NCI-H82 (cell line): ENCODE measurements at places on chromosomes 7 and 10.

DNA sequence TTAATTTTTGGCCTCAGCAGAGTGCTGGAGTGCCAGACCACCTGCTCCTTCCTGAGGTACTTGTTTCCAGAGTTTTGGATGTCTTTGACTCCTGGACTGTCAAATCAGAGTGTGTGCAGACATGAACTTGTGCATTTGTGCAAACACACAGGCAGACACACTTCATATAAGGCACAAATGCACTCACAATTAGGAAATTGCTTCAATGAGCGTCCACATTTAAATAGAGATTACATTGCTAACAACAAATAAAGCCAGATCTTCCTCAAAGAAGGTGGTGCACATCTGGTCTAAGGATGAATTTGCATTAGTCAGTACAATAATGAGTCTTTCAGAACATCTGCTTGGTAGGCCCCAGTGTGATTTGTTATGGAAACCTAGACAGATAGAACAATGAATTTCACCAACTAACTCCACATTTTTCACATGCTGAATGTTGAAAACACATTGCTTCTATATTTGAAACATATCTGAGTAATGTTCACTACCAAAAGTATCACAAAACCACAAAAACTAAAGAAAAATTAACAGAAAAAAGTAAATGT is 266.7 kb upstream of the INHBA start:
- DNase-seq = no peak

- no peak for DNase-seq
Measured at GRCh38 chr7:6026820-6027311, 4.3 kb upstream of the ANKRD61 start.

GRCh38 chr10:64762861-64763260 is 1241.7 kb downstream of the REEP3 start:
- no peak for DNase-seq

- no peak for DNase-seq
Measured at GRCh38 chr7:55158541-55159382, 139.9 kb downstream of the EGFR start.

DNA sequence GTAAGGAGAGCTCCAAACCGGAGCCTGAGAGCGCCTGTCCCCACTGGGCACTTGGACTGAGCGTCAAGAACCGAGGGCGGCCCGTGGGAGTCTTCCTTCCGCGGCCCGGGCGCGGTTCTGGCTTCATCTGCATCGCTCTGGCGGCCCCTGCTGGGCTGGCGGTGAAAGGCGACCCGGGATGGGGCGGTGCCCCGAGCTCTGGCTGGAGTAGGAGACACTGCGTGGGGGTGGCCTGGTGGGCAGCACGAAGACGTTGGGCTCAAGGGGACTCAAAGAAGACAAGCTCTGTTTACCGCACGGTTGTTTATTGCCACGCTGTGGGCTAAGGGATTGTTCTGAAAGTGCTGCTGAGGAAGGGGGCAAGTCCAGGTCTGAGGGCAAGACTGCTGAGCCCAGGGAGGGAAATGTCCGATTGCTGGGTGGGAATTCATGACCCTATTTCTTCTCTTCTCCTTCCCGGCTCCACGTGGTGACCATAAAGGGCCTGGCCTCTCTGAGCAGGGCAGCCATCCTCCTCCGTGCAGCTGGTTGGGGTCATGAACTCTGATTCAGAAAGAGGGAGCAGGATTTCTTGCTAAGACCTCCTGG is 29.8 kb downstream of the PLAU start:
- DNase-seq = peak; percentile 49

- DNase-seq = no peak
Measured at GRCh38 chr10:21402606-21403083, 122.8 kb downstream of the SKIDA1 start.

DNA sequence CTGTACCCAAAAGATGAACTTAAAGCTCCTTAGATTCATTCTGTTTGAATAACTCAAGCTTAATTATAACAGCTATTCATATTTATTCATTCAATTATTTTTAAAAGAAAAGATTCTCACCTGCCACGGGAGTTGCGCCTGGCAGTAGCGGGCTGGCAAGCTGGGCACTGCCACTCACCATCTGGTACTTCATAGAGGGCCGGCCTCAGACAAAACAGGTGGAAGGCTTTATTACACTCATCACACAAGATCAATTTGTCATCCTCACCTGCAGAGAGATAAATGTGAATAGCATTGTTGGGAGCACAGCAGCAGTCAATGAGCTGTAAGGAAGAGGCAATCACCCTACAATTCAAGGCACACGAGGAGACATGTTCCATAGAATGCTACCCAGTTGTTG is 15.8 kb downstream of the FZD9 start:
- no peak for DNase-seq

DNA sequence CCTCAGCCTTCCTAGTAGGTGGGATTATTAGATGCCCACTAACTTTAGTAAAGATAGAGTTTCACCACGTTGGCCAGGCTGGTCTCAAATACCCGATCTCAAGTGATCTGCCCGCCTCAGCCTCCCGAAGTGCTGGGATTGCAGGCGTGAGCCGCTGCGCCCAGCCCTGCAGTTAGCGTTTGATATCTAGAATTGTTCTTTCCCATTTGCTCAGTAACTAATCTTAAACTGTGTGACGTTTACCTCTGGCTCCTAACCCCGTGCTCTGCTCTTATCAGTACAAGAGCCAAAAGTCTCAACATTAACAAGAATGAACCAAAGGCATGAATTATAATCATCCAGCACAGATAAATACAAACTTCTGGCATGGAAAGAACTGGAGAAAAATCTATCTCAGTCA is 47.4 kb downstream of the IGF2BP3 start:
- DNase-seq = no peak

GRCh38 chr7:40436710-40437109 is 301.9 kb downstream of the SUGCT start:
- no peak for DNase-seq

DNA sequence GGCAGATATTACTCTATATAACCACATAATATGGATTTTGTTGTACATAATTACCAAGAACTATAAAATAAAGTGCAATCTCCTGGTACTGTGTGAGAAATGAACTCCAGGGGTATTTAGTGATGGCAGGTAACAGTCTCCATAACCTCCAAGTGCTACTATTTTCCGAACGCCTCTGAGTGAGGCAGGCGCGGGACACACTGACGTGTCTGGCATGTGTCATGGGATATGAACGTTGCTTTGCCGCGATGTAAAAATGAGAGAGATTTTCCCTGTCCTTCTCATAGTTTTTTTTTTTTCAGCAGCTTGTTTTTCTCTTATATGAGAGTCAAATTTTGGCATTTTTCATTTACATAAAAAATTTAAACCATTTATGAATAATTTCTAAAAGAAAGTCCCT is 3.6 kb downstream of the ADARB2 start:
- DNase-seq = no peak

GRCh38 chr10:133110133-133110532 is 22.4 kb downstream of the ADGRA1 start:
- DNase-seq = no peak

- DNase-seq = no peak
Measured at GRCh38 chr7:42959549-42959948, 27.4 kb downstream of the MRPL32 start.

- DNase-seq = no peak
Measured at GRCh38 chr10:75107756-75108683, 3.4 kb upstream of the SAMD8 start.

GRCh38 chr7:152528612-152529011 is 92.8 kb upstream of the KMT2C start:
- DNase-seq = no peak

- no peak for DNase-seq
Measured at GRCh38 chr10:74371696-74372095, 220.7 kb downstream of the ADK start.

- DNase-seq = peak; percentile 89
Measured at GRCh38 chr10:111984057-111984456, 199.5 kb downstream of the GPAM start.

DNA sequence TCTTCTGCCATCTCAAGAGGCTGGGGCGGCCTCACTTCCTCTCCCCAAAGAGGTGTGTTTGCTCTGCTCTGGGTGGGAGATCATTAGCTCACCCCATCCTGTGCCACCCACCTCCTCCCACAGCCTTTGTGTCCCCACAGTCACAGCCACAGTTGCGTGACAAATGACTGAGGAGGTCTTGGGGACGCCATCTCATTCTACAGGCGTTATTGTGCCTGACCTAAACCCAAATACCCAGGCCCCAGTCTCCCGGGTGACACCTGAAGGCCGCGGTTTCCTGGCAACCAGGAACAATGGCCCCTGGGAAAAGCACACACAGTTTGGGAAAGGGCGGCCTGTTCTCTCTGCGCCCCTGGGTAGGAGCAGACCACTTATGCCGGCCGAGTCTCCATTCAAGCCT is 51.6 kb downstream of the SLIT1 start:
- DNase-seq = no peak

DNA sequence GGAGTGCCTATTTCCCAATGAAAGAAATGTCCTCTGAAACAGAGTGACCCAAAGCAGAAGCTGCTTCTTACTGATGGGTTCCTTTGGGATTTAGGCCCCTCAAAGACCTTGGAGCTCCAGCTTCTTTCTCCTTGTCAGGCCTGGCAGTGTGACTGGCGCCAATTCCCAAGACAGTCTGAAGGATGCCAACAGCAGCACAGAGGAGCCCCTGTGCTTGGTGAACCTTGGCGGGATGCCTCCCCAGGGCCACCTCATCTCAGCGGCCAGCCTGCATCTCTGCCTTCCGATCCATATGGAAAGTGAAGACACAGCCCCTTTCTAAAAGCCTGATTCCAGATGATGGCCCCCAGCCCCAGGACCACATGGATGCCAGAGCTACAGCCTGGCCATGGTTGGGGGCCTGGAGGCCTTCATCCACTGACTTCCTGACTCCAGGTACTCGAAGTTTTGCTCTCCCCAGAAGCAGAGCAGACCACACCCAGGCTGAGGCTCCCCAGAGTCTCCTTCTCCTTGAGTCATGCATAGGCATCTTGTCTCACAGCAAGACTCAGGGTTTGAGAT is 45.4 kb downstream of the FBXW4 start:
- DNase-seq = no peak

DNA sequence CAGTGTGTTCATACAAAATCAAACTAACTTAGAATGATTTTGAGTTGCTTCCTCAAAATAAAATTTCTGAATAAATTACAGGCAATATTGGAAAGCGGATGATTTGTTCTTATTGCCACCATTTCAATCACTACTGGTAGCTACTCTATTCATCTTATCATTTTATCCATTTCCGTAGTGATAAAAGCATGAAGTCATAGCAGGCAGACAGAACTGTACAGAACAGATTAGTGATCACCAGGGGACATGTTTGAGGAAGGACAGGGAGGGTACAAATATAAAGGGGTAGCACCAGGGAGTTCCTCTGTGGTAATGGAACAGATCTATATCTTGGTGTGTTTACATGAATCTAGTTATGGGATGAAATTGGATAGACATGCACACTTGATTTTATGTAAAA is 138.5 kb downstream of the WNT2 start:
- DNase-seq = no peak

DNA sequence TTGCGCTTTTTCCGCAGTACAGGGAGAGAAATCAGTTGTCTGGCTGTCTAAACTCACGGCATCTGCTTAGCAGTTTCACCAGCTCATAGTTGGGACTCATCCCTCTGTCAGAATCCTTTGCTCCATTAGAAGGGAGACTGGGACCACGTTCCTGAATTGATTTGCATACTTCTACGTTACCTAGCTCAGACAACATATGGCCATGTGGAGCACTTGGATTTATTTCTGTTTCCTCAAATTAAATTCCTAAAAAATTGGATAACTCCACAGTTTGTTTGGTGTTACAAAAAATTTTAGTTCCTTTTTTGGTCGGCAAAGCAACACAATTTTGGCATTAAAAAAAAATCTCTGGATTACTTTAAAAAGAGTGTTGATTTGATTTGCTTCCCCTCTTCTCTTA is 614.0 kb downstream of the AUTS2 start:
- DNase-seq = peak; percentile 49

DNA sequence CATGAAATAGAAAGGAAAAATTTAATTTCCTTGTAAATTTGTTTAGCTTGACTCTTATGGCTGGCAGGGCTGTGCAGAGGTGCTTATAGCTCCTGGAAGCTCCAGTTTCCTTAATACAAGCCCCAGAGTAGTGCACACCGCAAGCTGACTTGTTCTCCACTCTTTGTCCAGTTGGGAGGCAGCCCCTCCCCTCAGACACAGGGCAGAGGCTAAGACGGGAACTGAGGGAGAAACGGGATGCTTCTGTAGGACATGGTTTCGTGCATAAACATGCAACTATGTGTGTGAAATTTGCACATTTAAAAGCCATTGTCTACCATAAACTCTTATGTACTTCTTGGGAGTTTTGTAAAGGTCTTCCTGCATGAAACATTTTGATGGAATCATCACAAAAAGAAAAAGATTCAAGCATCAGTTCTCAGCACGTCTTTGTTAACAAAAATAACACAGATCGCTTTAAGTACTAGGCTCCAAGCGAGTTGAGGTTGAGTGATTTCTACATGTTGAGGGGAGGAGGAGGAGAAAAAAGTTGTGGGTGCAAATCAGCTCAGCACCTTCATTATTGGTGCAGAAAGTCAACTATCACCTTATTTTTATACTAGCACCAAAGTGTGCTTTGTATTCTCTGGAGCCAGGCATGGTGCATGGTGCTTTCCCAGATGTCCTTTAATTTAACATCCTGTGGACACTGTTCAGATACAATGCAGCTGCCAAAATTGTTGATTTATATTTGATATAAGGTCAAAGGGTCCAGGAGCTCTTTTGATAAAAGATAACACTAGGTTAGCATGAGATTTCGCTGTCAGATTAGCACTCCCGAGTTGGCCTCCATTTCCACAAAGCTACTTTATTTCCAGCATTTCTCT is 124.5 kb downstream of the CHN2 start:
- no peak for DNase-seq

GRCh38 chr7:66301249-66301648 is 96.1 kb downstream of the TPST1 start:
- DNase-seq = peak; percentile 36

DNA sequence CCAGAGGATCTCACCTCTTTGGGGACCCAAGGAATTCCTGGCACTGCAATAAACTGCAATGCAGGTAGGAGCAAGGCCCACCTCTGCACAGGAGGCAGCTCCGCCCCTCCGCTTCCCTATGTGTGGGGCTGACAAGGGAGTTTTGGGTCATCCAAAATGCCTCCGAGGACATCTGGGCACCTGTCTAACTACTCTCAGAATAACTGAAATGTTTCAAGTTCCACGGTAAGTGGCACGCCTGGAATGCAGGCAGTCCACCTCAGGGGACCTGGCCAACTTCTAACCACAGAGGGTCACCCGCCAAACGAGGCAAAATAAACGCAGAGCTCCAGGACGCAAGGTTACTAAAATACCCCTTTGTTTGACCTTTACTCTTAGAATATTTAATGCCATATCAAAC is 102.5 kb downstream of the FGFR2 start:
- no peak for DNase-seq

DNA sequence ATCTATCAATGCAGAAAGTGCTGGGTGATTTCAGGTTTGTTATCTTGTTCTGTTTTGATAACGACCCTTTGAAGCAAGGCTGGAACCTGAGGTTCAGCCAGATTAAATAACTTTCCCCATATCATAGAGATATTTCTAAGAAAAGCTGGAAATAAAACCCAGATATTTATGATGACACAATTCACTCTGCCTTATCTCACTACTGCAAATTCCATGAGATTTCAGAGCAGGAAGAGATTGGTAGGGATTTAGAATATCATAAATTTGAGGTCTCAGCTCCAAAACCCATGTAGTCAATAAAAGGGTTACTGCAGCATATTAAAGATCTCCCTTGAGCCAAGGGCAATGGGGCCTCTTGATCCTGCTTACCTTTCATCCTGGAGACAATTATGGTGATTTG is 692.5 kb upstream of the IGFBP3 start:
- no peak for DNase-seq
